ENCODE measurements at places on chromosomes 1 and 21. TPM values are rescaled to one million over a fixed set of nuclear protein-coding genes. Genes with fewer than 3 reads are reported as not detected.

DNA sequence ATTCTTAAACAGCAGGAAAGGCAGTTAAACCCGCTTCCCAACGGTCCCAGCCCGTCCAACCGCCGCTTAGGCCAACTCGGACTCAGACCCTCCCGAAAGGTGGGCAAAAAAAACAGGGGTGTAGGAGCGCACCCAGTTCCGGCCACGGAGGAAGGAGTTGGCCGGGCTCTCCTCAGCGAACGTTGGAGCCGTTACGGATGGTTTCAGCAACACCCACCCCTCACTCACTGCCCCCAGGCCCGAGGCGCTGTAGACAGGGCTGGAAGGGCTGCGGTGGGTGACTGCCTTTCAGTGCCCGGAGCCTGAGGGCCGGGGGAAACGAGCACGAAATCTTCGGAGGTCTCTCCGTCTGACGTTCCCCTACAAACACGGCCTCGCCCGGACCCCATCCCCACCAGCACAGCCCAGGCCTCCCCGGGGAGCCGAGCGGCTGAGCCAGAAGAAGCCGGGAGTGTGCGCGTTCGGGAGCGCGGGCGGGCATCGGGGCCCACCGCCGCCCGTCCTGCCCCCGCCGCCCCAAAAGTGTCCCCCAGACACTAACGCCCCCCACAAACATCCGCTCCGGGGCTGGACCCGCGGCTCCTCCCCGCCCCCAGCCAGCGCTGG is 1.3 kb downstream of the KDM5B start:
- peaks cover 5% of the 10 kb centered on the region for H3K36me3 ChIP-seq
- H3K4me3 ChIP-seq = peak overlapping the region; percentile 80
- H3K27me3 ChIP-seq = peaks cover 4% of the 10 kb centered on the region
- H3K27ac ChIP-seq = peak overlapping the region; percentile 96

- DNase-seq = no peak
- H3K4me1 ChIP-seq = no peaks in the 10 kb centered on the region
- H3K27ac ChIP-seq = no peak overlapping the region
- H3K36me3 ChIP-seq = peaks cover 43% of the 10 kb centered on the region
- H3K27me3 ChIP-seq = no peaks in the 10 kb centered on the region
- no peak overlapping the region for H3K4me3 ChIP-seq
These were observed 47.7 kb downstream of the PGM1 start for GRCh38 chr1:63640633-63641567.

DNA sequence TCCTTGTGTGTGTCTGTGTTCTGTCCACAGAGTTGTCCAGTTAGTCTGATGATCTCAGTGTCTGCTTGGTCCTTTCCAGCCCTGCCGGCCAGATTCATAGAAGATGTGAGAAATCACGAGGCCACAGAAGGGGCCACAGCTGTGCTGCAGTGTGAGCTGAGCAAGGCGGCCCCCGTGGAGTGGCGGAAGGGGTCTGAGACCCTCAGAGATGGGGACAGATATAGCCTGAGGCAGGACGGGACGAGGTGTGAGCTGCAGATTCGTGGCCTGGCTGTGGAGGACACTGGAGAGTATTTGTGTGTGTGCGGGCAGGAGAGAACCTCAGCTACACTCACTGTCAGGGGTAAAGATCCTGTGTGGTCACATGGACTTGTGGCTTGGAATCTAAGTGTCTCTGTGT is 95.8 kb downstream of the OBSCN start:
- no peak for DNase-seq
- no peak overlapping the region for H3K4me3 ChIP-seq
- peaks cover 34% of the 10 kb centered on the region for H3K36me3 ChIP-seq
- H3K27me3 ChIP-seq = no peaks in the 10 kb centered on the region

DNA sequence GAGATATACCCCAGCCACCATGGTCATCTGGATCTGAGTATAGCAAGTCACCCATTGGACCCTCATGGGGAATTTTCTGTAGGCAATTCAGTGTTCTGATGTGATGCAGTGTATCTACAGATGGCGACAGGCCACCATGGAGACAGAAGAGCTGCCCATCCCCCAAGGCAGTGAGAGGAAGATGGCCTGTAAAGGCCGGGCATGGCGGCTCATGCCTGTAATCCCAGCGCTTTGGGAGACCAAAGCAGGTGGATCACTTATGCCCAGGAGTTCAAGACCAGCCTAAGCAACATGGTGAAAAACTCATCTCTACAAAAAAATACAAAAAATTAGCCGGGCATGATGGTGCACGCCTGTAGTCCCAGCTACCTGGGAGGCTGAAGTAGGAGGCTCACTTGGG is 41.1 kb upstream of the CTPS1 start:
- H3K4me1 ChIP-seq = no peaks in the 10 kb centered on the region
- H3K36me3 ChIP-seq = no peaks in the 10 kb centered on the region
- H3K27ac ChIP-seq = no peak overlapping the region
- H3K27me3 ChIP-seq = no peaks in the 10 kb centered on the region

DNA sequence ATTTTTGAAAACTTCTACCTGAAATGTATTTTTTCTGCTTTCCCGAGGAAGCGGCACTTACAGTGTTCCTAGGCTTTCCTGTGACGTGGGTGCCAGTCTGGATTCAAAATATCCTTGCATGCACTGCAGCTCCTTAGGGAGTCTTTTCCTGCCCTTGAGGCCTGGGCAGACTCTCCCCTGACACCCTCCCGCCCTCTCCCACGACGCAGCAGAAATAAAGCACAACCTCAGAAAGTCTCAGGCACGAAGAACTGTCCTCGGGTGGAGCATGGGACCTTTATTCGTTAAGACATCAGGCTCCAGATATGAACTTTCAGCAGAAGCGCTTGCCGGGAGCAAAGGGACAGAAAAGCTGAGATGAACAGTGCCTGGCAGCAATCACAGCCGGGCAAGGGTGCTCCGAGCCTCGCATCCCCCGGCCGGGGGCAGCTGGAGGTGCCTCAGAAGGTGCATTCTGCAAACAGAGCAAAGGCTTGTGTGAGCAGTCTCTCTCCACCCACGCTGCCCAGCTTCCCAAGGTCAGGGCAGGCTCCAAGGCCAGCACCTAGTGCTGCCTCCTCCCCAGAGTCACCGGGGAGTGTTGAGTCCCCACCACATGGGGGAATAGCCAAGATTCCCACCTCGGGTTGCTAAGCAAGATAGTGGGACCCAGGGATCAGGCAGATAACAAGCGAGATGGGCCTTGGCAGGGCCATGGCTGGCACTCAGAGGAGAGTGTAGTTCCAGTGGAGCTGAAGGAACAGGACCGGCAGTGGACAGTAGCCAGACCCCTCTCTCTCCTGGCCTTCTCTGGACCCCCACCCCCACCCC is 3.2 kb downstream of the TFF3 start:
- H3K36me3 ChIP-seq = no peaks in the 10 kb centered on the region
- H3K27ac ChIP-seq = no peak overlapping the region
- H3K4me1 ChIP-seq = no peaks in the 10 kb centered on the region
- no peak overlapping the region for H3K4me3 ChIP-seq

GRCh38 chr1:173409613-173410012 is 67.5 kb upstream of the PRDX6 start:
- no peak overlapping the region for H3K4me3 ChIP-seq
- H3K27ac ChIP-seq = no peak overlapping the region
- DNase-seq = no peak

ALPL gene
- not detected for total RNA-seq

CENPF gene
- total RNA-seq = 65.4 TPM

UBL4B gene
- total RNA-seq = not detected
